Fibroblast of villous mesenchyme (primary cell): ENCODE measurements at places on chromosomes 3 and 15. TPM values are rescaled to one million over a fixed set of nuclear protein-coding genes. Genes with fewer than 3 reads are reported as not detected.

DNA sequence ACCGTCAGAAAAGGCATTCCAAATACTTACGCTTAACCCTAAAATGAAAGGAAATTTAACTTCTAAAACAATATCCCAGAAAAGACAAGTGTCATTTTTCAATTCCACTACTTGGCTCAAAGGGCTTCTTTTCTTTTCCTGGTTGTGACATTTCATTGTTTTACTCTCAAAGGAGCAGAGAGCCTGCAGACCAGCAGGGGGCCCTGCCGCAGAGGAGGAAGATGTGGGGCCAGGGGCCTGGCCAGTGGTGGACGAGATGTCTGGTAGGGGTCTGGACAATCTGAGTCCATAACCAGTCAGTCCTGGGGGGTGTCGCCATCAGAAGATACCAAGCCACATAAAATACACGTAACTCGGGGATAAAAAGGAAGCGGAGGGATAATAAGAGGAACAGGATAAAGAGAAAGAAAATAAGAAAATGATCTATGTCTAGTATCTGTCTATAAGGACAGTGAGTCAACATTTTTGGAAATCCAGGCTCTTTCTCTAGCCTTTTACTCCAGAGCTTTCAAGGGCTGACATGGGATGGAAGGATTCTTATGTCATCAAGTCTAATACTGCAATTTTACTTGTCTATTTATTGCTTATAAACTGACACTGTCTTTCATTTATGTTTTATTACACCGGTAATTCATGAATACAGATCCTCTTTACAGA, 54.2 kb upstream of the ARHGEF3 start:
- no peak for DNase-seq

The NR1D2 gene
- 27.4 and 35.8 TPM in 2 replicates for total RNA-seq

- no peak for DNase-seq
Observed at GRCh38 chr3:123372686-123373473, 76.0 kb downstream of the ADCY5 start.

GRCh38 chr3:134079111-134079547, 49.4 kb upstream of the SLCO2A1 start:
- DNase-seq = no peak

DNA sequence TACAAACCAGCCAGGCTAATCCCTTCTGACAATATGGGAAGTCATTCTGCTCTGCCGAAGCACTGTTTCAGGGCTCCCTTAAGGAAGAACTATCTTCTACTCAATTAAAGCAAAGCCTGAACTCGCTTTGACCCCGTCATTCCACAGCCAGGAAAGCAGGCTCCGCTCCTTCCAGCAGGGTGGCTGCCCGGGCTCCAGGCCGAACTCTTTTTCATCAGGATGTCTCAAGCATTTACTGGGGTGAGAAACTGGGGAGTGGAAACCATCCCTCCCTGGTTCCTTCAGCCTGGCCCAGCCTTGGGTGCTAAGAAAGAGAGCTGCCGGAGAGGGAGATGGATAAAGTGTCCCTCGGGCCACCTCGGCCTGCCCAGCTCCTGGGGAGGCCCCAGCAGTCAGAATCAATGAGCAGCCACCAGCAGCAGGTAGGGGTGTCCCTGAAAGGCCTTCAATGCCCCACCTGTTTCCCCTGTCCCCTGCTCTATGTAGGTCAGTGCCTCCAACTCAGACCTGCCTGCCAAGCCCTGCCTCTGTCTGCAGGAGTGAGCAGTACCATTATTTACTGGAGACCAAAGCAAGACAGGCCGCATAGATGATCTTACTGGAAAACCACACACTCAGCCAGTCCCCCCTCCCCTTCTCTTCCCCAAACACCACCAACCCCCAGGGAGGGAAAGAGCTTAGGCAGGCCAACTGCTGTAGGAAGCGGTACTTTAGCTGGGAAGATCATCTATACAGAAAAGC, 225.6 kb upstream of the TLE3 start:
- DNase-seq = peak; percentile 67

The GP9 gene
- total RNA-seq = not detected in 2 replicates

The ACTR8 gene
- 29.3 and 38.0 TPM in 2 replicates for total RNA-seq

The GOLGA6L7 gene
- not detected in 2 replicates for total RNA-seq

The DUOXA1 gene
- total RNA-seq = not detected in 2 replicates
